ENCODE measurements at places on chromosomes 11 and 22.

GRCh38 chr11:74388678-74389327 lies 9.4 kb downstream of the PGM2L1 start:
- DNase-seq = peak; percentile 60

GRCh38 chr11:127202105-127202504 lies 201.5 kb upstream of the KIRREL3 start:
- DNase-seq = no peak

GRCh38 chr11:75233754-75234172 lies 6.8 kb upstream of the TPBGL start:
- peak; percentile 82 for DNase-seq

DNA sequence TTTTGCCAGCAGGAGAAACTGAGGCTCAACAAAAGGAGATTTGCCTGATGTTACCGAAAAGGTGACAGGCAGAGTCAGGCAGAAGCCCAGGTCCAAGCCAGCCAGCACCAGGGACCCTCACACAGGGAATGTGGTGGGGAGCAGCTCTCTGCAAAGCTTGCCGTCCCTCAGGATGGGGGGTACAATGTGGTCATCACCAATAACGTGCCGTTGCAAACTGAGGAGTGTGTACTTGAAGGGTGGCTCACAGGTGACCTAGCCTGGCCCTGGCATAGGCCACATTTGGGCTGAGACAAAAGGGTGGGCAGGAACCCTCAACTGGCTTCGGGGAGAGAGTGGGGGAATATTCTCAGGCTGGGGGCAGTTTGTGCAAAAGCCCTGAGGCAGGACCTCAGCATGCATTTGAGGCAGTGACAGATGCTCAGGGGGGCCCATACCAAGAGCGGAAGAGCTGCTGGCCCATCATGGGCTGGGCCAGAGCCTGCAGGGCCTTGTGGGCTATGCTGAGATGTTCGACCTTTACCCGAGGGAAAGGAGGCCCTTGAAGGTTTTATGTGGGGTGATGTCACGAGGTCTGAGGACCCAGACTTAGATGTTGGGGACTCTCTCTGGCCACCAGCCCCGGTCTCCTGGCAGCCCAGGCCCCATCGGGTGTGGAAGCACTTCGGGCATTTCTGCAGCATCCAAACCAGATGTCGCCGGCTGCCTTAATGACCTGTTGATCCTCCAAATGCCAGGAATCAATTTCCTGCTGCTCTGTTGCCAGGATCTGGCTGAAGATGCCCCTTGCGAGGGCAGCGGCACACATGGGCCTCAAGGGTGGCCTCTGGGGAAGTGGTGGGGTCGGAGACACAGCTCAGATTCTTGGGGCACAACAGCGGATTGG lies 57.4 kb upstream of the SHISAL1 start:
- DNase-seq = no peak

DNA sequence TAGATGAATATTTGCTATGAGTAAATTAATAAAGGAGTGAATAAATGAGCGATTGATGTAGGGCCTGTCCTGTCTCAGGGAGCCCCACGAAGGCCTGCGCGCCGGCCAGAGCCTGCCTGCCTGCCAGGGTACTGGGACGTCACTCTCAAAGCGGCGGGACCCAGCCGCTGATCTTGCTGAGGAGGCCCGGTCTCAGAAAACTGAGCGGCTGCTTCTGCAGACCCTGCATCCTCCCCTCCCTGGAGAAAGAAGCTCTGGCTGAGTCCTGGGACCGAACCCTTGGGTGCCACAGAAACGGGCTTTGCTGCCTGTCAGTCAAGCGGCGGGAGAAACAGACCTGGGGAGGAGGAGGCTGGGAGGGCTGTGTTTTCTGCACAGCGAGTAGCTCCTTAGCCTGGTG lies 91.6 kb upstream of the B3GAT1 start:
- peak; percentile 41 for DNase-seq

DNA sequence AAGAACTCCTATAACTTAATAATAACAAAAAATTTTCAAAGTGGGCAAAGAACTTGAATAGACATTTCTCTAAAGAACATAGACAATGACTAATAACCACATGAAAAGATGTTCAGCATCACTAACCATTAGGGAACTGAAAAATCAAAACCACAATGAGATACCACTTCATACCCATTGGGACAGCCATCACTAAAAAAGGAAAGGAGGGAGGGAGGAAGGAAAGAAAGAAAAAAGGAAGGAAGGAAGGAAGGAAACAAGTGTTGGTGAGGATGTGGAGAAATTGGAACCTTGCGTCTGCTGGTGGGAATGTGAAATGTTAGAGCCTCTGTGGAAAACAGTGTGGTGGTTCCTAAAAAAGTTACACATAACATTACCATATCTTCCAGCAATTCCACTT lies 55.8 kb downstream of the MS4A13 start:
- DNase-seq = no peak

- peak; percentile 91 for DNase-seq
Observed at GRCh38 chr11:44445500-44446365, 119.7 kb upstream of the CD82 start.

DNA sequence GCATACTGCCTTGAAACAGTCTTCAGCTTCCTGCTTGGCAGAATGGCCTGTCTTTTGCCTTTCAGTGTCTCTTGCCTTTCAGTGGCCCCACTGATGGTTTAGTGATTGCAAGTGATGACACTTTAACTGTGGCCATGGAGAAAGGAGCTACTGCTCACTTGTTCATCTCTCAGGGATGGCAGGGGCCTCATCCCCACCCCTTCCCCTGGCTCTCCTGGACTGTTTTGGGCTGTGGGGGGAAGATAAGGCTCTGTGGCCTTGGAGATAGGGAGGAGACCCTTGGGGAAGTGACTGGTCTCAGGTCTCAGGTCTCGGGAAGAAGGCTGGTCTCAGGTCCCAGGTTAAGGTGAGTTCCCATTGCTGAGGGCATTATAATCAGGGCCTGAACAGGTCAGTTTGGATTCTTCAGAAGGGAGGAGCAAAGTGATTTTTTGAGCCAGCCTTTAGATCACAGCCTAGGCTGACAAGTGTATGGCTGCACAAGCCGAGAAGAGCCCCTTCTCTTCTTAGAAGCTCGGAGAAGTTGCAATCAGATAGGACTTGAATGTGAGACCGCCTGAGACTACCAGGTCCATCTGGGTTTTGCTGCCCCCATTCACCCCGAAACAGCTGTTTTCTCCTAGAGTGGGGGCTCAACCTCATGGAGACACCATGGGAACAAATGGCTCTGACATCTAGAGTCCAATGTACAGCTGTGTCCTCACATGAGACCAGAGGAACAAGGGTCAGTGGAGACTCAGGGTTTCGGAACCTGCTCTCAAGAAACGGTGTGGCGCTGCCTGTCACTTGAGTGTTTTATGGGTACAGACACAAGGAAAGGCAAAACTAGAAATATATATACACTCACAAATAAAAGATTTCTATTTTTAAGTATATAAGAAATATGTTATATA lies 15.9 kb upstream of the P2RY2 start:
- DNase-seq = peak; percentile 49

- no peak for DNase-seq
Observed at GRCh38 chr11:95668131-95668530, 121.5 kb downstream of the FAM76B start.

GRCh38 chr11:38315151-38315550 lies 1717.1 kb upstream of the RAG2 start:
- DNase-seq = no peak

GRCh38 chr22:39316440-39317083 lies 2.9 kb downstream of the RPL3 start:
- peak; percentile 92 for DNase-seq

DNA sequence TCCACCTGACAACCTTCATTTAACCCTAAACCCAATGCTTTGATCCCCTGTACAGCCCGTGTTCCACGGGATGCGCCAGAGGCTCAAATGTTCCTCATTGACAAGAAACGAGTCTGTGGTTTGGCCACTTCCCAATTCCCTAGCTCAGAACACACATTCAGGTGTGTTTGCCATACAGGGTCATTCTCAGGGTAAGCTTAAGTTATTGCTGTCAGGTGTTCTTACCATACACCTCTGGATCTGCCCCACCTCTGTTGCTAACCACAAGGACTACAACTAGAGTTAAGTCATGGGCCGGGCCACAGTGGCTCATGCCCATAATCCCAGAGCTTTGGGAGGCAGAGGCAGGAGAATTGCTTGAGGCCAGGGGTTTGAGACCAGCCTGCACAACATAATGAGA lies 45.6 kb upstream of the POLD3 start:
- no peak for DNase-seq

DNA sequence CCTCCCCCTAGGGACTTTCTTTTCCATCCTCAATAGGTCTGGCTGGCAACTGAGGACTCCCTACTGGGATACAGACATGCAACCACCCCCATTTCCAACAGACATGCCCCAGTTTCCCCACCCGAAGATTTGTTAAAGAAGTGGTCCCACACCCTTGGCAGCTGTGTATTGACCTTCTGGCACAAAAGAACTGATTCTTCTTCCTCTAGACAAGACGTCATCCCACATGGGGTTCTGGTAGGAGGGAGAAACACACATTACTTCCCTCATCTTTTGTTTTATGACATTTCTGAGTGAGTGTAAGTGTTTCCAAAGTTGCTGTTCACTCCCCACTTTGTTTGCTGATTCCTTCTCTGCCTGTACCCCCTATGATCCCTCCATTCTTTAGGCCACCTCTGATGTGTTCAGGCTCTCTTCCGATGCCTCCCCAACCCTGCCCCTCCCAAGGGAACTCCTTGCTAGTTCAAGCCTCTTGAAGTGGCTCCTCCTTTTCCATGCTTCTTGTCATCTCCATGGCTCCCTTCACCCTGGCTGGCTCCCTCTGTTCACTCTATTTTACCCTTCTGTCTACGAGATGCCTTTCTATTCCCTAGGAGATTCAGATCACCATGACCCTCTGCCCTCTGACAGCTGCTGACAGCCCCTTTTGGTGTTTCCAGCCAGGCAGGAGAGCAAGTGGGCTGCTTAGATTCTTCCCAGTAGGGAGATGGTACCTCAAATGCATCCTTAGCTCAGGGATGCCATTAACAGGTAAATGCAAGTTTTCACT lies 4.3 kb downstream of the KIRREL3 start:
- no peak for DNase-seq

DNA sequence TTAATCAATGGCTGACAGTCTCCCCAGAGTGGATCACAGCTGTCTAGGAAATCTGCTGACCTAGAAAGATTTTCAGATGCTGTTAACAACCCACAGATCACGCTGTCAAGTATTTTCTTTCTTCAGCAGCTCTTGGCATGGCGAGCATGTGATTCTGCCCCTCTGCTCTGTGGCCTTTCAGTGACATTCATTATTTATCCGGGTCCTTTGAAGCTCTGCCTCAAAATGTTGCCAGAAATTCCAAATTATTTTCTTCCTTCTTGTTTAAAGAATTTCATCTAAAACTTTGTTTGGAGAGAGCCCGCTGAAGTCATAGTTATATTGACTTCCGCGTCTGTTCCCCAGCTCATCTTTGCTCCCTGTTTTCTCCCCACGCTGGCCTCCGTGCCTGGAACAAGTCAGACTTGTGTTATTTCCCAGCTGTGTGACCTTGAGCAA lies 134.1 kb downstream of the COMMD9 start:
- no peak for DNase-seq

Measured in islet precursor cell (in vitro differentiated cells).